ENCODE measurements at places on chromosomes 4 and X.

DNA sequence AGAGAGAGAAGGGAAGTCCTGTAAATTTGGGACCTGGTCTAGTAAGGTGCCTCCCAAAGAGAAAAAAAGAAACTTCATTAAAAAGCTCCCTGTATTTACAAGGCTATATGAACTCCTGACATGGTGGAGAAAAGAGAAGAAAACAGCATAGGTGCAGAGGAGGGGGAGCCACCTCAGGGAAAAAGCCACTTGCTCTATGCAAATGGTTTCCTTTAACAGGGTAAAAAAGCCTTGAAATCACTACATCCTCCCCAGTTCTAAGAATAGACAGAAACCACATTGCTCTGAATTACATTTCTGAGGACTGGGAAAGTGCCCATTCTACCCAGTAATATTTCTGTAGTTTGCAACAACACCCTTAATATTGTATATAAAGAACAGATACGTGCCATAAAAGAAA, 165.5 kb downstream of the KLF8 start:
- DNase-seq, result no peak

GRCh38 chr4:4270529-4270928, 19.4 kb downstream of the LYAR start:
- no peak for DNase-seq

- DNase-seq, result no peak
Measured at GRCh38 chrX:69060631-69061408, 104.4 kb downstream of the PJA1 start.

GRCh38 chrX:10393241-10393640, 227.1 kb downstream of the MID1 start:
- DNase-seq, result no peak

- DNase-seq, result no peak
Measured at GRCh38 chr4:73593631-73594241, 26.5 kb downstream of the RASSF6 start.

DNA sequence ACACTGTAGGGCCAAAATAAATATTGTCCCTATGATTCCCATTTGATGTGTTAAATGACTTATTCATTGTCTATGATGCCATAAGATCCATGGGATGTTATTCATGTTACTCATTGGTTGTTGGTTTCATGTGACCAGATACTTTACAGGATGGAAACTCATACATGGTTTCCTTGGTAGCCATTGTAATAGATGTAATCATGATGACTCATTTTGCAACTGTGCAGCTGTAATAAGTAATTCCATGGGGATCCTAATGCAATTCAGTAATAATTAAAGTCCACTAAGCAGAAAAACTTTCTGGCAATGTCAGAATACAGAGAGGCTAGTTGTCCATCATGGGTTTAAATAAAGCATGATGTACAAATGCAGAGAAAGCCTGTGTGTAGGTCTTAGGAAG, 389.7 kb upstream of the NR3C2 start:
- no peak for DNase-seq

GRCh38 chr4:84623661-84624060, 40.7 kb downstream of the CDS1 start:
- no peak for DNase-seq

GRCh38 chr4:18231726-18232125, 210.2 kb upstream of the LCORL start:
- DNase-seq, result no peak
